ENCODE measurements at places on chromosomes 2 and 18.

- DNase-seq: no peak
Measured at GRCh38 chr2:8121022-8121825, 560.6 kb upstream of the ID2 start.

DNA sequence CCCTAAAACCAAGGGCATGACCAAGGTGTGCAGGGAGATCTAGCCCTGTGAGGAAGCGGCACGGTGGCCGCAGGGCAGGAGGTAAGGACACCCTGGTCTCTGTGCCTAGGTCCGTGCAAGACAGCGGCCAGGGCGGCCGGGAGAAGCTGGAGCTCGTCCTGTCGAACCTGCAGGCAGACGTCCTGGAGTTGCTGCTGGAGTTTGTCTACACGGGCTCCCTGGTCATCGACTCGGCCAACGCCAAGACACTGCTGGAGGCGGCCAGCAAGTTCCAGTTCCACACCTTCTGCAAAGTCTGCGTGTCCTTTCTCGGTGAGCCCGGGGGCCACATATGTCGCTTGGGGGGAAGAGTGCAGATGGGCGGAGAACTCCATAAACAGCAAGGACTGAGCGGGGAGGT lies 235.4 kb downstream of the ATAD2B start:
- DNase-seq: no peak

DNA sequence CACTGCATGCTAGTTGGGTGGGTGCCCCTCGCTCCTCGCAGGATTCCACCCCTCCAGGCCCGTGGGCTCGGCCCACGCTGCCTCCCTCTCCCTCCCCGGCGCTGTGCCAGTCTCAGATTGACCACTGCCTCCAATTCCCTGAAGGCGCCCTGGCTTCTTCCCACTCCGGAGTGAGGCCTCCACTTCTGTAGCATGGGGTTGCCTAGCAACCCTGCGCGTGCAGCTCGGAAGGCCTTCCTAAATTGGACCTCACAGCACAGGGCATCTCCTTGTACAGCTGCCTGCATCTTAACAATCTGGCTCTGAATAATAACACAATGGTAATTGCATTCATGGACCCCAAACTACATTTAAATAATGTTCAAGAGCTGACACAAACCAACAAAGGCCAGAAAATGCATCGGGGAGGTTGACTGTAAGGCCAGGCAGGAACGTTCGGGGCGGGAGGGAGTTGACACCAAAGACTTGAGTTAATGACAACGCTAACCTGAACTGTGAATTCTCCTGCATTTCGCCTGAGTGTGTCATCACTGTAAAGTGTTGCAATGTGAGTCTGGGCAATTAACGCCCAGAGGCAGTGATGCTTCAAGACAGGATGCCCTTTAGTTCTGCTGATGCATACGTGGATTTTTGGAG lies 222.9 kb downstream of the ZBTB7C start:
- peak; percentile 63 for DNase-seq

- DNase-seq: no peak
Measured at GRCh38 chr2:9914384-9915065, 37.0 kb upstream of the GRHL1 start.

GRCh38 chr2:45919160-45919650 lies 267.7 kb downstream of the PRKCE start:
- no peak for DNase-seq

DNA sequence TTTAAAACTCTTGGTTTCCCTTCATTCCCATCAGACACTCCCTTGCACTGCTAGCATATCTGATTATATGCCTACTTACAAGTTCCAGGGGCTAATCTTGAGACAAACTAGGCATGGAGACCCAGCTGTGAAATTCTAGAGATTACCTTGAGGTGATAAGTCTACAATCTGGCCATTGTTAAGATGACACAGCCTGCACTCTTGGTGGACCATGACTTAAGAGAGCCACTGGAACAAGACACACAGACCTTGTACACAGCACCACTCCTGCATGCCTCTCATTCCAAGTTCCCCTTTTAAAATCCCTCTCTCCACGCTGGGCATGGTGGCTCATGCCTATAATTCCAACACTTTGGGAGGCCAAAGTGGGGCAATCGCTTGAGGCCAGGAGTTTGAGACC lies 387.2 kb upstream of the DCC start:
- DNase-seq: no peak

DNA sequence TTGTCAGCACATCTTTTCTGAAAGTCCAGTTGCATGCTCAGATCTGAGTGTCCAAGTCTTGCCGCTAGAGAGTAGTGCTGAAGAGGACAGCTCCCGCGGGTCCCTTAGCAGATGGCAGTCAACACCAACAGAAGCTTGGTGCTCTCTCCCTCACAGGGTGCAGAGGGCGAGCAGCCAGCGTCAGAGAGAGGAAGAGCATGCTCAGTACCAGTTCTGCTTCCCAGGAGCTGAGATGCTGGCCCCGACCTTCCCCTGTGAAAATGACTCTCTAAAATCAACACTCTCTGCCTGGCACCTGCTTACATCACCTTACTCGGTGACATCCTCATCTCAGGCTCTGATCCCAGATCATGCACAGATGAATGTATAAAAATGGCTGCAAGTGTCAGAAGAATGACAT lies 86.0 kb upstream of the TWIST2 start:
- peak; percentile 57 for DNase-seq

GRCh38 chr2:239259173-239259572 lies 141.6 kb downstream of the HDAC4 start:
- DNase-seq: no peak

DNA sequence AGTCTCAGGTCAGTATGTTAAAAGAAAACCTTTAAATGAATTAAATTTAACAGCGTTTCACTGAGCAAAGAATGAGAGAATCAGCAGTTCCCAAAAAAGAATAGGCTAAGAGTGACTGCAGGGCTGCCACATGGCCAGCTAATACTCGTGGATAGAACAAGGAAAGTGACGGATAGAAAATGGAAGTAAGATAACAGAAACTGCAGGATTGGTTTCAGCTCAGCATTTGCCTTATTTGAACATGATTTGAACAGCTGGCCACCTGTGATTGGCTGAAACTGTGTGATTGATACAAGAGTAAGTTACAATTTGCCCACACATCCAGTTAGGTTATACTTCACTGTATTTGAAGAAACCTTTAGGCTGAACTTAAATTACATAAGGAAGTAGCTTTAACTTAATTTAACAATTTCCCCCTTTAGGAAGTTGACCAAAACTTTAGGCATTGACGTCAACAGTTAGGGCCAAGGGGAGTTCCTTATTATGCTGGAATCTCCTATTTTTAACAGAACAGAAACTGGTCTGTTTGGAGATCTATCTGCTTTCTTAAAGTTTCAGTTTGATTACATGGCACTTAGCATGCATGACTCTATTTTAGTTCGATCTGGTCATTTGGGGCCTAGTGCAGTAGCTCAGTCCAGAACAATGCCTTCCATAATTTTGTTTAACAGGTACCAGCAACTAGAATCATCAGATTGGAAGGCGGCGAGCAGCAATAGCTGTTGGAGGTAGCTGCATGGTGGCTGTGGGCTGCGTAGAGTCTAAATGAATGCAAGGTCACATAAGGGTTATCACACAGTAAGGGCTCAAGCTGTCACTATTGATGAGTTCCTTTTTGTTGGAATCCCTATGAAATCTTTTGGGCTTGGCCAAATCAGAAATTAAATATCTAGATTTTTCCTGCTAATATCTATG lies 143.4 kb downstream of the TRIM43 start:
- DNase-seq: no peak

- no peak for DNase-seq
Measured at GRCh38 chr2:59892398-59892797, 661.1 kb downstream of the BCL11A start.

DNA sequence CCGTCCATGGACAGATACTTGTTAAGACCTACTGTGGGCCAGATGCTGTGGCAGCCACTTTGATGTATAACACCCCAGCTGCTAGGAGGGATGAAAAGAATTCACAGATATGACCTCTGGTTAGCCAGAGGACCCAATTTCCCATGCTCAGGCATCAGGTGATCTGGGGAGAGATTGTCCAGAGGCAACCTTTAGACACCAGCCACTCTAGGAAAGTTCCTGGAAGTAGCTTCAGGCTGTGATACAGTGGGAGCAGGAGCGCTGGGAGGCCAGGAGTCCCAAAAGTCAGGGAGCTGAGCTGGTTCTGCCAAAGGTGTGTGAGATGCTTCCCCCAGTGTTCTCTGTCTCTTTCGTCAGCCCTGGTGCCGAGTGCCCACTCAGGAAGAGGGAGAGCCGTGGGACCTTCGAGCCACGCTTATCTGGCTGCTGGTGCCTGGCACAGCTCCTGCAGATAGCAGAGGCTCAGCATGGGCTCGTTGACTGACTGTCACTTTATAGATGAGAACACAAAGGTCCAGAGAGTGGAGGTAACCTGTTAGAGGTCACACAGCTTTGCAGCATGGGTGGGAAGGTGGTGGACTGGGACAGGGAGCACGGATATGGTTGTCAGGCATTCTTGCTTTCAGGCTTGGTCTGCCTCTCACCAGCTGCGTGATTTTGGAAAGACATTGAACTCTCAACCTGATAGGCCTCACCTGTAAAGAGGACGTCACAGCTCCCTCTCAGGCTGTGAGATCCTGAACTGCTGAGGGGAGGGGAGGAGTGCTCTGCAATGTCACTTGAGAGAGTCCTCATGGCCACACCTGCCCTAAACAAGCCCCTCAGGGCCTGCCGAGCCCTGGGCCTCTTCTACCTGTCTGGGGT lies 7.8 kb upstream of the RALB start:
- no peak for DNase-seq

DNA sequence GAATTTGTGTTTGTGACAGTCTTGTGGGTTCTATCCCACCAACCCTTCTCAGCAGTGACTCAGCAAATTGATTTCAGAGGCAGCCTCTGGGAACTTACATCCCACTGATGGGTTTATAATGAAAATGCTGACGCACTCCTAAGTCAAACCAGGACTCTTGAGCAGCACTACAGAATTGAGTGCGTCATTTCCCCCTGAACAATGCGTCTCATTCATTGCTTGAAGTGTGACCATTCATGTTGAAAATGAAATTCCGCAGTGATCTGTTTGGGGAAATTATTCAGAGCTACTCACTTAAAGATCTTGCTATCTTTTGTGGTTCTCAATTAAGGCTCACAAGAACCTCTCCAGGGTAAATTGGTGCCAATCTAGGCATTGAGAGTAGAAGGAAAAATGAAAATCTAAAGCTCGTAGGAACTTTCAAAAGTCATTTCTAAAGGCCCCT lies 417.7 kb upstream of the SLC14A2 start:
- no peak for DNase-seq

DNA sequence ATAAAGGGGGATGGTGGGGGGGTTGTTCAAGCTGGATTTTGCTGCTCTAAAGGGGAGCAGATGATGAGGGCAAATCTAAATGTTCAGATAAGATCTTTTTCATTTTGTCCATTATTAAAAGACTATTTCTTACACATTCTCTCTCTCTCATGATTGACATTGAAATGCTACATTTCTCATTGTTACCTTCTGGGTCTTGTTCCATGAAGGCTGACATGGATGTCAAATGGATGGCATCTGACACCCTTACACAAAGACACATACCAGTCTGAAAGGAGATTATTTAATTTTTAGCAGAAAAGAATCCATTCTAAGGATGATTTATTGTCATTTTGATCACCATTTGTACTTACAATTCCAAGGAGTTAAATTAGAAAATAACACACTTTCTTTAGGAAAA lies 11.1 kb downstream of the FZD7 start:
- DNase-seq: no peak

GRCh38 chr2:64742678-64743077 lies 89.0 kb upstream of the SERTAD2 start:
- no peak for DNase-seq

DNA sequence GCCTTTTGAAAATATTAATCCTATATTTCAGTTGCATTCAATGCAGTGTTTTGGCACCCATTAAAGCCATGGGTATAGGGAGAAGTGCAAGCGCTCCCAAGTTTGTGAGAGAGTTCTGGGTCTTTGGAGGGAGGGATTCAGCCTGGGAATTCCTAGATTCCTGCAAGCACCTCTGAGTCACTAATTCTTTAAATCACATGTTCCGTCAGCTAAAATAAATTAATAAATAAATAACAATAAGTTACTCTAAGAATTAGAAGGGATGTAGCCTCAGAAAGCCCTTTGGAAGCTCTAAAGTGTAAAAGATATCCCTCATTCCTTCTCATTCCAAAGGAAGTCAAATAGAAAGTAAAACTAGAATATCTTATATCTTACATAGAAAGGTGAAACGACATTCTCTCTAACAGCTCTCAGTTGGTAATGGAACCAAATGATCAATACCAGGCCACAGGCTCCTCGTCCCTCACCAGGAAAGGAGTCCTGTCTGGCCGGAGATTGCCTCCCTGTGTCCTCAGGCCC lies 222.4 kb upstream of the RBBP8 start:
- DNase-seq: no peak

GRCh38 chr2:11998218-11998617 lies 251.8 kb downstream of the LPIN1 start:
- no peak for DNase-seq

- peak; percentile 23 for DNase-seq
Measured at GRCh38 chr2:46179037-46179621, 118.1 kb upstream of the EPAS1 start.

- DNase-seq: no peak
Measured at GRCh38 chr2:11187731-11188130, 32.5 kb downstream of the SLC66A3 start.

DNA sequence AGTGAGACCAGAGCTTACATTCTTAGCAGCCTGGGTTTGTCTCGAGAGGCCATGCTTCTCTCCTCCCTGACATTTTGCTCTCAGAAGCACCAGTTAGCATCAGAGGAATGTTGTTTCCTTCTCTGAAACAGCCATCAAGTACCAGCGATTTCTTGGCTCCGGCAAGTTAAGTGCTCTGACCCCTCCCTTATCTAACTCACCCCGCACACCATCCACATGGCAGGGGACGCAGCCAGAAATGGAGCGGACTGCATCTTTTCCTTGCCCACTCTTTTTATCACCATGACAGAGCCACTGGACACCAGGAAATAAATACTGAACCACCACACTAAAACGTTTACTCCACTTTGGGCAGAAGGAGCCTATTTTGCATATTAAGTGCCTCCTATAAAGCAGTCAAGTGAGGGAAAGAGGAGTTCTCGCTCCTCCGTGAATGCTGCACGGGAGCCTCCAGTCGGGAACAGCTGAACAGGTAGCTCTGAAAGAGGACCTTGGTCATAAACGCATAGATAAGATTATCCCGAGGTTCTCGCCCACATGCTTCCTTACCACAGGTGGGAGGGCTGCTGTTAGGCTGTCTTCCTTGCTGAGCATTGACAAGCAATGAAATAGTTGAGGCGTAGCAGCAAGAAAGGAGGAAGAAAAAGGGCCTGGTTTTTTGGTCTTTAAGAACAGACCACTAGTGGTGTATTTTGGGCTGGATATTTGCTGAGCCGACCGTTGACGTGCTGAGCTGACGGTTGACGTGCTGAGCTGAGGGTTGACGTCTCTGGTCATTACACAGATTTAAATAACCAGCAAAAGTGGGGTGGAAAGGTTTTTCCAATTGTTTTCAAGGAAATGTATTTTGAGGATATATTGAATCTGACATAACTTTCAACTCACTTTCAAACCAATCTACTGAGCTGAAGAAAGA lies 71.4 kb upstream of the ITGB6 start:
- no peak for DNase-seq

DNA sequence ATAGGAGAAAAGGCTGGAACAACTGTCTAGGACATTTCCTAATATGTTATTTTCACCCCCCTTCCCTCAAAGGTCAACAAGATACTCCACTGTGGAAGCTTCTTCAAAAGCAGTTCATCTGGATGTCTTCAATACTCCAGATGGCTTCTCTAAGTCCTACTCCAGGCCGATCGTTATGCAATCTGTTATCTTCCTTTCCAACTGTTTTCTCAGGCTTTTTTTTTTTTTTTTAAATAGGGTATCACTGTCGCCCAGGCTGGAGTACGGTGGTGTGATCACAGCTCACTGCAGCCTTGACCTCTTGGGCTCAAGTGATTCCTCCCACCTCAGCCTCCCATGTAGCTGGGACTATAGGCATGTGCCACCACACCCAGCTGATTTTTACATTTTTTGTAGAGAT lies 26.3 kb downstream of the ATP8B1 start:
- DNase-seq: no peak
